Inflammatory macrophage treated with lipopolysaccharide for 4 hours (primary cell): ENCODE measurements at places on chromosomes 12 and 14.

DNA sequence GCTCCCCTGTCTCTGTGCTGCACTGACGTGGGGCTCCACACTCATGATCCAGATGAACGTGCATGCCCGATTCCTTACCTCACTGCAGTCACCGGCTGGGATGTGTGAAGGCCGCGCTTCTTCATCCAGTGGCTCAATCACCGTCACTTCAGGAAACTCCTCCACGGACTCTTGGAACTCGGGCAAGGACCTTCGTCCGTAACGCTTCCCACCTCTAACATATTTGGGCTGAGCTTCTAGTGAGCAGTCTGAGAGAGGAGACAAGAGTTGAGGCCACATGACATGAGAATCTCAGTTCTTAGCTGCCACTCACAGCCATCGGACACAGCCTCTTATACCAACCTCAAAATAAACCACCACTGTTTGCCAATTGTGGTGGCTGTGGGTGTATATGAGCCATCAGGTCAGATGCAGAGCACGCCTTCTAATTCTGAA, 38.3 kb downstream of the NIN start:
- no peak for DNase-seq

DNA sequence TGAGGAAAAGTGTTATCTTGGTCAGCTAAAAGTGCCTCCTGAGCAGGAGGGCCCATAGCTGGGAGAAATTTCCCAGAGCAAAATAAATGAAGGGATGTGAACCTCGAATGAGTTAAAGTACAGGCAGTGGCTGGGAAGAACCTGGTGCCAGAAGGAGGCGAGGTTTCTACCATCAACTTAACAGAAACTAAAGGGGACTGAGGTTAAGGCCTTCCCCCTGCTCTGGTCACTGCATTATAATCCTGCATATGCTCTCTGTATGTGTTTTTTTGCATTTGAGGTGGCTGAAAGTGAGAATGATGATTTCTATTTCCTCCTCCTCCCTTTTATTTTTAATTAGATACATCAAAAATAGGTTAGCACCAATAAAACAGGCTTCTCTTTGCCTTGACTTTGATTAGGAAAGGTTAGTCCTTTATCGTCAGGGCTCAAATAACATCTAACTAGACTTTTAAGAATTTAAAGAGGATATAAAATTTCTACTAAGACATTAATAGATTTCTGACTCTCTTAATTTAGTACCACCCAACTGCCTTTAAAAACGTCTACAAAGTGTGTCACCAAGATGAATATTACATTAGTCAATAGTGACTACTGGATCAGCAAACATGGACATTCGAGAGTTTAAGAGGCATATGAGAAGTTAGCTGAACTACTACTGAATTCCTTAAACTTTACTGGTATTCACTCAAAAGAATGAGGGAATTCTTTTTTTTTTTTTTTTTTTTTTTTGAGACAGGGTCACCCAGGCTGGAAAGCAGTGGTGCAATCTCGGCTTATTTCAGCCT, 49.2 kb downstream of the GALNT4 start:
- no peak for DNase-seq

- DNase-seq, result peak; percentile 27
Measured at GRCh38 chr12:62631471-62632410, 165.1 kb downstream of the MON2 start.

DNA sequence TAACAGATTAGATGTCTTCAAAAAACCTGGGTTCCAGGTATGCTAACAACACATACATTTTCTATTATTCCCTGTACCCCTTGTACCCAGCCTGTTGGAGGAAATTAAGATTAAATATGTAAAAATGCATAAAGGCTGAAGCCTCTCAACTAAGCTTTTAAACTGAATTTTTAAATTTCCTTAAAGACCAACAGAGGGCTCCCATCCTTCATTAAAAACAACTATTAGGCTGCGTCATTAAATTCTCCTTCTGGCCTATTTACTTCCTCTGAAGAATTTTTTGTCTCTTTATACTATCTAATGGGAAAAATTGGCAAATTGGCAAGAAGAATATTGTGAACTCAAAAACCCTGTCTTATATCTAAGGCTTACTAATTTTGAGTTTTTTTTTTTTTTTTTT, 21.8 kb downstream of the SENP1 start:
- DNase-seq, result peak; percentile 2

DNA sequence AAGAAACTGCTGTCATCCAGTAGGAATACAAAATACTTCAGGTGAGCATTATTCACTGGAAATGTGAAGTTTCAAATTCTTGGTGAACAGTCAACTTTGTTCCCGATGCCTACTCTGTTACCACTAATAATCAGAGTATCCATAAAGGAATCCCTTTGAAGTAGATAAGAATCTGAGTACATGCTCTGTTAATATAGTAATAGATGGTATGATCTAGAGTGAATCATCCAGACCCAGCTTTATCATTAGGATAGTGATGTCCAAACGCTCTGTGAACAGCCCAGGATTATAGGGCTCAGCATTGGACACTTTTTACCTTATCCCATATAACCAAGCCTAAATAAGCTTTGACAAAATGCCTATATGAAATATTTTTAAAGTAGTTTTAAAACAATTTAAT, 33.3 kb downstream of the PPP2R3C start:
- DNase-seq, result no peak
